ENCODE measurements at places on chromosomes 6 and 20. TPM values are rescaled to one million over a fixed set of nuclear protein-coding genes. Genes with fewer than 3 reads are reported as not detected.
A peak's percentile ranks its signal among the peaks of the same experiment; 100 is the strongest.

DNA sequence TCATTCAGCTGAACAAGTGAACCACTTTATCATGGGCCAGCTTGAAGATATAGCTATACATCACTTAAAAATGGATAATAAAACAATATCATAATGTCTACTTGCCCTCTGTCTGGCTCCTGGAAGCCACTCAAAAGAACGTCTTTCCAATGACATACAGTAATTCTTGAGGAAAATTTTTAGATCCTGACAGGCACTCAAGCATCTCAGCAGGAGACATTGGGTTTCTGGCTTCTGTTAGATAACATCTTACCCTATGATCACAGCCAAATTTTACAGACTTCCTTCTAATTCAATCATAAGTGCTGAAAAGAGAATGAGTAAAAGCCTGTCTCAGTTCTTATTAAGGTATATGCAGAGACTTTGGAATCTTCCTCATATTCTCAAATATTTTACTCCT lies 330 bp downstream of the CGA start:
- no peak for DNase-seq

GRCh38 chr6:22112461-22112860 lies 184.4 kb downstream of the PRL start:
- peak; percentile 59 for DNase-seq

SRMS gene
- total RNA-seq, result 1.4 TPM

- no peak for DNase-seq
Measured at GRCh38 chr6:105482227-105482844, 79.5 kb upstream of the PREP start.

LPA gene
- total RNA-seq, result not detected

DNA sequence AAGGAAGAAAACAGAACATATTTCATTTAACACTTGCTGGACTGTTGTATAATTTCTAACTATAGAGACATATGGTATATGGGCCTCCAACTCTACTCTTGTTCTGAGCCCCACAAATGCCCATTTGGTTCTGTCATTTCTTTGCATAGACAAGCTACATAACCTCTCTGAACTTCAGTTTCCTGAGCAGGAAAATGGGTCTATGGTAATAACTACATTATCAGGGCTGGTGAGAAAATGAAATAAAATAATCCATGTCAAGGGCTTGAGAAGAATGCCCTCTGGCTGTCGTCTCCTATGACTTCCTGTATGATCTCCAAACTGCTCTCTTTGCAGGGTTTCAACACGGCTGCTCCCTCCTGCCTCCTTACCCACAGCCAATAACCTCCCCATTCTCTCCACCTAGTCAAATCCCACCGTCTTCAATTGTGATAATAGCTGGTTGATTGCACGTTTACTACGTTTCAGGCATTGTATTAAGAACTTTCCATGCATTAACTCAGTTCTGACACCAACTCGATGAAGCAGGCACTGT lies 12.0 kb downstream of the ZCCHC3 start:
- no peak for DNase-seq
